ENCODE measurements at places on chromosomes 11 and 22. TPM values are rescaled to one million over a fixed set of nuclear protein-coding genes. Genes with fewer than 3 reads are reported as not detected.

SMC1B gene
- total RNA-seq = not detected

CYB5R2 gene
- total RNA-seq = 2.7 TPM

- H3K27ac ChIP-seq = no peak overlapping the region
- no peaks in the 10 kb centered on the region for H3K4me1 ChIP-seq
- no peaks in the 10 kb centered on the region for H3K27me3 ChIP-seq
- DNase-seq = no peak
- no peak overlapping the region for H3K4me3 ChIP-seq
These were observed 35.8 kb downstream of the GAB2 start for GRCh38 chr11:78381865-78382264.

CST6 gene
- not detected for total RNA-seq

GRCh38 chr11:78216021-78216420, 27.3 kb downstream of the USP35 start:
- H3K4me1 ChIP-seq = no peaks in the 10 kb centered on the region
- no peak overlapping the region for H3K4me3 ChIP-seq
- peaks cover 2% of the 10 kb centered on the region for H3K36me3 ChIP-seq
- no peaks in the 10 kb centered on the region for H3K27me3 ChIP-seq

DNA sequence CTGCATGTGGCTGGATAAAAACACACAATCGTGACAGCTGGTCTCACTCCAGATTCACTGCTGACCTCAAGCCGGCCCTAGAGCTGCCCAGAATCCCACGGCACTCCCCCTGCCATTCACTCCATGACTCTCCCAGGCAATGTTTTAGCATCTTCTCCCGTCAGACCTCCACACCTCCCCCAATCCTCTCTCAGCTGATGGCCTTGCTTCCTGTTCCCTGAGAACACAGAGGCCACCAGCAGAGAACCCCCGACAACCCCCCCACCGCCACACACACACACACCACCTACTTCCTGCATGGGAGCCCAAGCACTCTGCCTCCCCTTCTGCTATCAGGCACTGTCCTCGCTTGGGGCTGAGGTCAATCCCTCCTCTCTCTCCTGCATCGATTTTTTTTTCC, 9.3 kb downstream of the TNKS1BP1 start:
- H3K4me3 ChIP-seq = no peak overlapping the region
- DNase-seq = peak; percentile 7
- H3K27me3 ChIP-seq = no peaks in the 10 kb centered on the region
- peaks cover 14% of the 10 kb centered on the region for H3K36me3 ChIP-seq

KLHL35 gene
- total RNA-seq = 0.32 TPM

OR5P2 gene
- not detected for total RNA-seq

DNA sequence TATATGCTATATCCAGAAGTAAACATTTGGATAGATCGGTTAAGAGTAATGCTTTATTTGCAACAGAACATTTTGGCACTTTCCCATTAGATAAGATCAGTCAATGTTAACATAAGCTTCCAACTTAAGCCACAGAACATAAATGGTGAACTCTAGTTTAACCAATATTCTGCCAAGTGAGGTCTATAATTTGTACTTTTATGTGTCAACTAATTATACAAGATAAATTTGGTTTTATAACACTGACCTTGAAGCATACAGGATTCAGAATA, 23.5 kb upstream of the BLID start:
- DNase-seq = no peak
- H3K36me3 ChIP-seq = no peaks in the 10 kb centered on the region
- no peaks in the 10 kb centered on the region for H3K27me3 ChIP-seq
- no peak overlapping the region for H3K27ac ChIP-seq

- no peaks in the 10 kb centered on the region for H3K36me3 ChIP-seq
- H3K27ac ChIP-seq = no peak overlapping the region
- H3K4me3 ChIP-seq = no peak overlapping the region
- peak; percentile 61 for DNase-seq
- peaks cover 57% of the 10 kb centered on the region for H3K27me3 ChIP-seq
- peaks cover 7% of the 10 kb centered on the region for H3K4me1 ChIP-seq
These were observed 3.4 kb upstream of the SCUBE1 start for GRCh38 chr22:43346521-43346929.

- peak within 1 kb of the TSS; percentile 89 for H3K27ac ChIP-seq
- H3K4me3 ChIP-seq = peak within 1 kb of the TSS; percentile 56
- no peaks in the 10 kb centered on the region for H3K36me3 ChIP-seq
- no peaks in the 10 kb centered on the region for H3K27me3 ChIP-seq
- H3K4me1 ChIP-seq = peaks cover 25% of the 10 kb centered on the region
These were observed at the start of gene PPFIBP2 for GRCh38 chr11:7513234-7514098. Gene PPFIBP2, plus strand, starts transcription at chr11:7513999. Its CDS starts 35,477 bp downstream, at chr11:7549476.

DNA sequence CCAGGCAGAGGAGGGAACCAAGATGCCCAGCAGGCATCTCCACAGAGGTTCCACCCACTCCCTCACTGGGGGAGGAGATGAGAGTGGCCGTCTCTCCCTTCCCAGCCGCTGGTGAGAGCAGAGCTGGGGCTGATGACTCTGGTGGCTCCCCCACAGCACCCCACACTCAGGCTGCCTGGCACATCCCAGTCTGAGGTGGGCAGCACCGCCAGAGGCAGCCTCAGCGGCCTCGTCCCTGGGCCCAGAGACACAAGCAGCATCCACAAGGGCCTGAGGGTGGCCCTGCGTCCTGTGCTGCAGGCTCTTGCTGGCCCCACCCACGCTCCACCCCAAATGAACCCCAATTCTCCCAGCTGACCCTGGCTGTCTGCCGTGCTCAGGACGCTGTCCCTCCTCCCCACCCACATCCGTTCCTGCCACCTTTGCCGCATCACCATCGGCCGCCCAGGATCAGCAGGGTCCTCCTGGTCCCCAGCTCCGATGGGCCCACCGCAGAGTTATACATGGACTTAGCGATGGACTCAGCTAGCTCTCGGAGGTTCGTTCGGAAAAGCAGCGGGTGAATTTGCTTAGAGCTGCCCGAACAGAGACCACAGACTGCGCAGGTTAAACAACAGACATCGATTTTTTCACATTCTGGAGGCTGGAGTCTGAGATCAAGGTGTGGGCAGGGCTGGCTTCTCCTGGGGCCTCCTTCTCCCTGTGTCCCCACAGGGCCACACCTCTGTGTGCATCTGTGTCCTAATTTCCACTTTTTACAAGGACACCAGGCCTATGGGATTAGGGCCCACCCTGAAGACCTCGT, 20.2 kb upstream of the CTSD start:
- DNase-seq = no peak
- H3K27me3 ChIP-seq = peaks cover 8% of the 10 kb centered on the region
- no peak overlapping the region for H3K27ac ChIP-seq
- H3K4me1 ChIP-seq = no peaks in the 10 kb centered on the region

GRCh38 chr11:57327721-57328120, 3.0 kb upstream of the TNKS1BP1 start:
- no peak overlapping the region for H3K27ac ChIP-seq
- H3K4me1 ChIP-seq = peaks cover 28% of the 10 kb centered on the region
- no peak for DNase-seq
- H3K27me3 ChIP-seq = no peaks in the 10 kb centered on the region
- H3K36me3 ChIP-seq = peaks cover 34% of the 10 kb centered on the region
- no peak overlapping the region for H3K4me3 ChIP-seq

GRCh38 chr22:31896472-31896871, 47.9 kb upstream of the YWHAH start:
- no peak overlapping the region for H3K27ac ChIP-seq
- no peaks in the 10 kb centered on the region for H3K4me1 ChIP-seq
- no peak for DNase-seq
- peaks cover 33% of the 10 kb centered on the region for H3K36me3 ChIP-seq

GRCh38 chr22:20444325-20444724, 6.7 kb upstream of the SCARF2 start:
- H3K27ac ChIP-seq = no peak overlapping the region
- no peaks in the 10 kb centered on the region for H3K27me3 ChIP-seq
- no peak overlapping the region for H3K4me3 ChIP-seq

DNA sequence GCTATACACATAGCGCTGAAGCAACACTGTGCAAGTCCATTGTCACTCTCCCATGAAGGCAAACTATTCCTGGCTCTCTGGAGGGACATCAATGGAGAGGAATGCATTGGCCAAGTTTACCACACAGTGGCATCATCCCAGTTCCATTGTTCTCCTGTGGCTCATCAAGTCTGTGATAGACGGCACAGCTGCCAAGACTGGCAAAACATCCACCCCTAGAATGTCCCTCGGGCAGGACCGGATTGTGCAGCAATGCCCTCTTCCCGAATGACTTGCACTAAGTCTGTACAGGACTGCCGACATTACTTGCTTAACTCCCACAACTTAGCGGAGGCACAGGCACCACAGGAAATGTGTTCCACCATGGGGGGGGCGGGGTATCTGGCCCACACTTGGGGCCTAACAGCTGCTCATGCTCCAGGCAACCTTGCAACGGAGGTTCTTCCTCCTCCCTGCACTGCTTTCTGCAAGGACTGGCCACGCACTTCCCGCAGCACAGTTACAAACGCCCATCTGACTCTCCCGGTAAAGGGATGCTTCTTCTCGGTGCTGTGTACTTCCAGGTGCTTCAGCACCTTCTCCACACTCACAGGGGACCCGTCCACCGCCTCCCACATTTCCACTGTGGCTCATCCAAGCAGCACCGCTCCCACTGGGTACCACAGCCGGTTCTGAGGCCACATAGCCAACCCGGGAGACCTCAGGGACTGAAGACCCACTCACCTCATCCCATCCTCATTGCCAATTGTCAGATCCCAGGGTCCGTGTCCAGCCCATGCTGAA, 1309.6 kb upstream of the RAG2 start:
- no peak for DNase-seq
- no peak overlapping the region for H3K27ac ChIP-seq
- H3K4me1 ChIP-seq = no peaks in the 10 kb centered on the region
- no peak overlapping the region for H3K4me3 ChIP-seq
- H3K36me3 ChIP-seq = no peaks in the 10 kb centered on the region

DNA sequence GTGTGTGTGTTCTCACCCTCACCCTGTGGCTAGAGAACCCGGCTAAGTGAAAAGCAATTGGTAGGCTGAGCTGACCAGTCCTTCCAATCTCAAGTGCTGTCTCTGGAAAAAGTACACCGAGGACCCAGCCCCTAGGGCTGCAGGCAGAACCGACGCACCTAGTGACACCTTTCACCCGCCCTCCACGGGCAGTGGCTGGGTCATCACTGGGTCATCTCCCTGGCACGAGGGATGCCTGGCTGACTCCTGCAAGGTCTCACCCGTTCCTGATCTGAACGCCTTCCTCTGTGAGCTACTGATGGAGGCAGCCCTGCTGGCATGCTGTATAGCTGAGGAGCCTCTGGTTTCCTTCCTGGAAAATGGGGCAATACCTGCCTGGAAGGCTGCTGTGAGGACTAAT, 311.5 kb downstream of the NTM start:
- no peak for DNase-seq
- no peaks in the 10 kb centered on the region for H3K27me3 ChIP-seq
- H3K36me3 ChIP-seq = no peaks in the 10 kb centered on the region
- no peaks in the 10 kb centered on the region for H3K4me1 ChIP-seq
- H3K27ac ChIP-seq = no peak overlapping the region
- H3K4me3 ChIP-seq = no peak overlapping the region

DNA sequence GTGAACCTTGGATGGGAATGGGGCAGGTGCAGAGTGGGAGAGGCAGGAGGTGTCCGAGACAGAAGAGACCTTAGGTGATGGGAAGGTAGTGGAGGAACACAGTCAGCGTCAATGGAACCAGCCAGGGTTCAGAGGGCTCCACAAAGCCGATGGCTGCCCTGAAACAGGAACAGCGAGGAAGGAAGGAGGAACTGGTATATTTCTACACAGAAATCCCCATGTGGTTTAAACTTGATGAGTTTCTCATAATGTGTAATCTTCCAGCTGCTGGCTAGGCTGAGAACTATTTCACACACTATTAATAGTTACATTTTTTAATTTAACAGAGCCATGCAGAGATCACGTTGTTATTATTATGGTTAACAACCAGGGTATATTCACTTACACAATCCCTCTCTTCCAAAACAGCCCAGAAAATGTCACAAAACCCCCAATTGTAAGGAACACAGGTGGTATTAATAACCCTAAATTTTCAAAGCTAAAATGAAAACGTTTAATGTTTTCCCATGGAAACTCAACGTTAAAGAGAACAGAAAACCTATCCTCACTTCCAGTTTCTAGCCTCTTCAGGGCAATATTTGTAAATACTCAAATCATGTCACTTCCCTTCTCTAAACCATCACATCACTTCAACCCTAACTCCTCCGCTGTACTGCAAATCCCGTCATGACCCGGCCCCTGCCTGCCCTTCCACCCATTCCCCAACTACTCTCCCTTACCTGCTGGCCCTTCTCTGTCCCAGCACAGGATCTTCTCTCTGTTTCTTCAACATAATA, 74.5 kb upstream of the ARFGAP3 start:
- no peaks in the 10 kb centered on the region for H3K36me3 ChIP-seq
- peak overlapping the region; percentile 90 for H3K27ac ChIP-seq
- no peaks in the 10 kb centered on the region for H3K27me3 ChIP-seq
- no peak for DNase-seq
- H3K4me1 ChIP-seq = peaks cover 58% of the 10 kb centered on the region
- H3K4me3 ChIP-seq = no peak overlapping the region

DNA sequence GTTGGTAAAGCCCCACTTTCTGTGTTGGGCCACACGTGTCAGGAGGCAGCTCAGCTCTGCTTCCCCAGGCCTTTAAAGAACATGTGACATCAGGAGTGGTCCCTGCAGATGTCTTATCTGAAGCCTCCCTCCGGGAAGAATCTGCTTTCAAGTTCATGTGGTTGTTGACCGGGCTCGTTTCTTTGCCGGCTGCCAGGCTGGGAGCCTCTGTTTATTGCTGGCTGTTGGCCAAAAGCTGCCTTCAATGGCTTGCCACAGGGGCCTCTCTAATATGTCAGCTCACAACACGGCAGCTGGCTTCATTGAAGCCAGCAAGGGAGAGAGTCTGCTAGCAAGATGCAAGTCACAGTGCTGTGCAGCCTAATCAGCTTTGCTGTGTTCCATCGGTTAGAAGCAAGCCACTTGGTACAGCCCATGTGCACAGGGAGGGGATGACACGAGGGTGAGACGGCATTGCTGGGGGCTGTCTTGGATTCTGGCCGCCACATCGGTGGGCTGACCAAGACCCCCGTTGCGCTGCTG, 14.6 kb downstream of the MRGPRF start:
- peak; percentile 24 for DNase-seq
- peaks cover 10% of the 10 kb centered on the region for H3K27me3 ChIP-seq
- peak overlapping the region; percentile 95 for H3K27ac ChIP-seq
- no peak overlapping the region for H3K4me3 ChIP-seq

DNA sequence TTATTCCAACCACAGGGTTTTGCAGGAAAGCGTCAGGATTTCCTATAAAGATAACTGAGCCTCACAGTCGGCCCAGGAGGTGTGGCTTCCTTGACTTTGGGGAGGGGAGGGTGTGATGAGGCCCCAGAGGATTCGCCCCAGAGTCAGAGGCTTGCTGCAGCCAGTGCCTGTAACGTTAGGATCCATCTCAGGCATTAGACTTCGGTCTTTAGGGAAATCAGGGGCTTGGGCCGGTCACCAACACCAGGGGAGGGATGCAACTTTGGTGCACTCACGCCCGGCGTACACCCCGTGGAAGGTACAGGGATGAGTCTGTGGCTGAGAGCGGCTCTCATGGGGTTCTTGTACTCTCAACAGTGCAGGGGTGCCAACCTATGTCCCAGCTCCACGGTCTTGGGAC, 5.7 kb upstream of the ANO1 start:
- no peaks in the 10 kb centered on the region for H3K36me3 ChIP-seq
- H3K4me1 ChIP-seq = peaks cover under 1% of the 10 kb centered on the region
- no peak for DNase-seq
- H3K27me3 ChIP-seq = peaks cover 76% of the 10 kb centered on the region
- no peak overlapping the region for H3K27ac ChIP-seq
- no peak overlapping the region for H3K4me3 ChIP-seq

Measured in transverse colon (tissue), 4 donors.